Spleen (tissue), 13 donors: ENCODE measurements at places on chromosomes 16 and 17. TPM values are rescaled to one million over a fixed set of nuclear protein-coding genes. Genes with fewer than 3 reads are reported as not detected.

DNA sequence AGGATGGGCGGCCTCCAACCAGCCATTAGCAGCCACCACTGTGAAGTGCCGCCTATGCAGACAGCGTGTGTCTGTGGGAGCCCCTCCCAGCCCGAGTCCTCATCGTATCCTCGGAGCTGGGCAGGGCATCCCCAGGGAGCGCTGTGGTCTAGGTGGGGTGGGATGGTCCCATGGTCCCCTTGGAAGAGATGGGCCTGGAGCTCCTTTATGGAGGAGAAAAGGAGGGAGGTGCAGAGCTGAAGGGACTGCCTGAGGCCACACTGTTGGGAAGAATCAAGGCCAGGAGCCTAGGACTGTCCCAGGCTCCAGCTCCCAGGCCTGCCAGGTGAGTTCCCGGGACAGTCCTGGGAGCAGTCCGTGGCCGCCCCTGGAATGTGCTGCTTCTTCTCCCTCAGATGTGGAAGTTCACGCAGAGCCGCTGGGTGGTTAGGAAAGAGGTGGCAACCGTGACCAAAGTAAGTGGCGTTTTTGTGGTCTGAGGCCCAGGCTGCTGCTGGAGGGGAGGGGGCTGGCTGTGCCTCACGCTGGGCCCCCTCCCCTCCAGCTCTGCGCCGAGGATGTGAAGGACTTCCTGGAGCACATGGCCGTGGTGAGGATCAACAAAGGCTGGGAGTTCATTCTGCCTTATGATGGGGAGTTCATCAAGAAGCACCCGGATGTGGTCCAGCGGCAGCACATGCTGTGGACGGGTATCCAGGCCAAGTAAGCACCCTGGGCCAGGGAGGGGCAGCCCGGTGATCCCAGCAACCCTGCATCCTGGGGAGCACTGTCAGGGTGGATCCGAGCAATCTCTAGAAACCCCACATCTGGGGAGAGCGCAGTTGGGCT, 27.0 kb downstream of the POLR3E start:
- DNase-seq, result no peak
- H3K27me3 ChIP-seq, result no peaks in the 10 kb centered on the region
- H3K27ac ChIP-seq, result no peak overlapping the region
- H3K4me3 ChIP-seq, result no peak overlapping the region
- H3K4me1 ChIP-seq, result peaks cover 6% of the 10 kb centered on the region

Gene IFI35
- total RNA-seq, result 54.2 TPM

DNA sequence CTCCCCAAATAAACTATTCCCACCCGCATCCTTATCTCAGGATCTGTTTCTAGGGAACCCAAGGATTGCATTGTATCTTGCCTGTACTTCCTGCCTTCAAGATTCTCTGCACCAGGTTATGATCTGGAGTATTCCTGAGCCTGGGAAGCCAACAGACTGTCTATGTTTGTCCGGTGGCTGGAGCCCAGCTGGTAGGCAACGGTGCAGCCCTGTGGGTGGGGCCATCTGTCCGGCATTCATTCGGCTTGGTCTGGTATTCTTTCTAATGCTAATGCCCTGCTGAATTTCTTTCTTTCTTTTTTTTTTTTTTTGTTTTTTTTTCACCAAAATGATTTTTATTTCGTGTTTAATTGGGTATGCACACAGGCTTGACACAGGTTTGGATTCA, 20.7 kb upstream of the TVP23A start:
- H3K36me3 ChIP-seq, result no peaks in the 10 kb centered on the region
- H3K4me3 ChIP-seq, result no peak overlapping the region
- H3K27ac ChIP-seq, result no peak overlapping the region
- DNase-seq, result peak; percentile 22
- H3K27me3 ChIP-seq, result no peaks in the 10 kb centered on the region

GRCh38 chr16:72947379-72948237, 100.3 kb downstream of the ZFHX3 start:
- no peaks in the 10 kb centered on the region for H3K4me1 ChIP-seq
- peaks cover 28% of the 10 kb centered on the region for H3K36me3 ChIP-seq
- no peak overlapping the region for H3K27ac ChIP-seq
- no peaks in the 10 kb centered on the region for H3K27me3 ChIP-seq
- DNase-seq, result peak; percentile 48

Gene TBC1D16
- 11.2 TPM for total RNA-seq

Gene AGRP
- total RNA-seq, result not detected

DNA sequence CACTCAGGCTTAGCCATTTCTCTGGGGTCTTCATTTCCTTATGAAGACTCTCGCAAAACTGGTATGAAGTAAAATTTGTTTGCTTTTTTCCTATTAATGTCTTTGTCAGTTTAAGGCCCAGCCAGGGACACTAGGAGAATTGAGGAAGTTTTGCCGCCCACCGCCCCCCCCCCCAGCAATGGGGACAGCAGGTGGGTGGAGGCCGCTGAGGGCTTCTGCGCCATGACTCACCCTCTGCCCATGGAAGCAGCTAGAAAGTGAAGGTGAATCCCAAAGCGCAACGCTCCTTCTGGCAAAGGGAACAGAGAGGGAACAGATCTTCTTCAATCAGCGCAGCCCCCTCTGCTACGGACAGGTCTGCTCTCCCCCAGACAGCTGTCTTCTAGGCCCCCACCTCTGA, 49.7 kb downstream of the MARF1 start:
- DNase-seq, result no peak
- H3K27me3 ChIP-seq, result no peaks in the 10 kb centered on the region
- peaks cover 12% of the 10 kb centered on the region for H3K4me1 ChIP-seq
- H3K27ac ChIP-seq, result peak overlapping the region; percentile 23

DNA sequence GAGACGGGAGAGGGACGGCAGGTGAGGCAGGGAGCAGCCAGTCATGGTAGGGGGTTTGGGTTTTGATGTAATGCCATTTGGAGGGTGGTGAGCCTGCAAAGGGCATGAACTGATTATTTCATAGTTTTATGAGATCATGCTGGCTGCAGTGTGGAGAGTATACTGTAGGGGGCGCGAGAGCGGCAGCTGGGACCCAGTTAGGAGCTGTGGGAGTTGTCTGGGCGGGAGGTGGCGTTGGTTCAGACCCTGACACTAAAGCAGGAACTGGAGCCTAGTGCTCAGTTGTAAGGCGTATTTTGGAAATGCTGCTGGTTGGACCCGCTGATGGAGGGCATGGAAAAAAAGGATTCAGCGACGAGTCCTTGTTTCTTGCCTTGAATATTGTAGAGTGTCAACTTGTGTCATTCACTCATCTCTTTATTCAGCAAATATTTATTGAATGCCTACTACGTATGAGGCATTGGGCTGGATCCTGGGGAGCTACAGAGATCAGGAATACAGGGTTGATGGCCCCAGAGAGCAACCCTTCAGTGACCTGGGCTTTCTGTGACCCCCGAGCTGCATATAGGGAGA, 23.7 kb upstream of the KDM8 start:
- peaks cover 15% of the 10 kb centered on the region for H3K4me1 ChIP-seq
- DNase-seq, result peak; percentile 94
- no peak overlapping the region for H3K4me3 ChIP-seq

Gene SMTNL2
- total RNA-seq, result 1.4 TPM

Gene TAC4
- not detected for total RNA-seq

GRCh38 chr17:71969500-71969899, 151.3 kb upstream of the SOX9 start:
- no peak overlapping the region for H3K27ac ChIP-seq
- H3K4me3 ChIP-seq, result no peak overlapping the region
- DNase-seq, result no peak
- H3K27me3 ChIP-seq, result no peaks in the 10 kb centered on the region

DNA sequence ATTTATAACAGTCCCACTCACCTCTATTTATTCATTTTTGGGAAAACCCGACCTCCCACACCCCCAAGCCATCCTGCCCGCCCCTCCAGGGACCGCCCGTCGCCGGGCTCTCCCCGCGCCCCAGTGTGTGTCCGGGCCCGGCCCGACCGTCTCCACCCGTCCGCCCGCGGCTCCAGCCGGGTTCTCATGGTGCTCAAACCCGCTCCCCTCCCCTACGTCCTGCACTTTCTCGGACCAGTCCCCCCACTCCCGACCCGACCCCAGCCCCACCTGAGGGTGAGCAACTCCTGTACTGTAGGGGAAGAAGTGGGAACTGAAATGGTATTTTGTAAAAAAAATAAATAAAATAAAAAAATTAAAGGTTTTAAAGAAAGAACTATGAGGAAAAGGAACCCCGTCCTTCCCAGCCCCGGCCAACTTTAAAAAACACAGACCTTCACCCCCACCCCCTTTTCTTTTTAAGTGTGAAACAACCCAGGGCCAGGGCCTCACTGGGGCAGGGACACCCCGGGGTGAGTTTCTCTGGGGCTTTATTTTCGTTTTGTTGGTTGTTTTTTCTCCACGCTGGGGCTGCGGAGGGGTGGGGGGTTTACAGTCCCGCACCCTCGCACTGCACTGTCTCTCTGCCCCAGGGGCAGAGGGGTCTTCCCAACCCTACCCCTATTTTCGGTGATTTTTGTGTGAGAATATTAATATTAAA, 638 bp upstream of the TMEM88 start:
- no peak overlapping the region for H3K4me3 ChIP-seq
- peak overlapping the region; percentile 99 for H3K27ac ChIP-seq
- peak; percentile 82 for DNase-seq
- peaks cover 40% of the 10 kb centered on the region for H3K4me1 ChIP-seq
- no peaks in the 10 kb centered on the region for H3K27me3 ChIP-seq
- H3K36me3 ChIP-seq, result peaks cover 52% of the 10 kb centered on the region

GRCh38 chr16:58418601-58419000, 26.3 kb downstream of the GINS3 start:
- H3K36me3 ChIP-seq, result no peaks in the 10 kb centered on the region
- H3K4me1 ChIP-seq, result no peaks in the 10 kb centered on the region
- DNase-seq, result no peak
- H3K27ac ChIP-seq, result peak overlapping the region; percentile 14
- no peak overlapping the region for H3K4me3 ChIP-seq

GRCh38 chr17:4176808-4177472, 33.9 kb downstream of the CYB5D2 start:
- H3K27ac ChIP-seq, result no peak overlapping the region
- no peak overlapping the region for H3K4me3 ChIP-seq
- H3K36me3 ChIP-seq, result peaks cover 97% of the 10 kb centered on the region
- no peak for DNase-seq
- no peaks in the 10 kb centered on the region for H3K27me3 ChIP-seq
- peaks cover 65% of the 10 kb centered on the region for H3K4me1 ChIP-seq

- H3K4me1 ChIP-seq, result peaks cover 9% of the 10 kb centered on the region
- no peak overlapping the region for H3K27ac ChIP-seq
- H3K4me3 ChIP-seq, result no peak overlapping the region
- no peaks in the 10 kb centered on the region for H3K36me3 ChIP-seq
Measured at GRCh38 chr17:69173118-69173517, 31.4 kb upstream of the ABCA6 start.

DNA sequence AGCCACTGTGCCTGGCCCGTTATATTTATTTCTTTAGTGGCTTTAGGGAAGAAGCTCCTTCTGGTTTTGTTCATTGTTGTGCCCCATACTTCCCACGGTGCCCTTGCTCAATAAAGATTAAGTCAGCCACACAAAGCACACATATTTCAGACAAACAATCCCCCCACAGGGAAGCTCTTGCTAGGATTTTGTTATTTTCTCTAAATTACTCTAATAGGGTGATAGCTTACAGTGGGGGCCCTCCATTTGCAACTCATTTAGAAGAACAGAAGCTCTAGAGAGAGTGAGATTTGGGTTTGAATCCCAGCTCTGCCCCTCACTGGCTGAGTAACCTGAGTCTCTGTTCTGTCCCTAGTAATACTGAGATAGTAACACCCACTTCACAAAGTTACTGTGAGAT, 499.9 kb downstream of the GRIN2A start:
- no peaks in the 10 kb centered on the region for H3K27me3 ChIP-seq
- no peak for DNase-seq
- H3K4me3 ChIP-seq, result no peak overlapping the region
- no peaks in the 10 kb centered on the region for H3K4me1 ChIP-seq

Gene PRDM7
- total RNA-seq, result not detected

GRCh38 chr17:31549121-31549524, 157.6 kb downstream of the RAB11FIP4 start:
- no peaks in the 10 kb centered on the region for H3K4me1 ChIP-seq
- no peaks in the 10 kb centered on the region for H3K36me3 ChIP-seq
- peak overlapping the region; percentile 92 for H3K4me3 ChIP-seq
- H3K27ac ChIP-seq, result peak overlapping the region; percentile 86

DNA sequence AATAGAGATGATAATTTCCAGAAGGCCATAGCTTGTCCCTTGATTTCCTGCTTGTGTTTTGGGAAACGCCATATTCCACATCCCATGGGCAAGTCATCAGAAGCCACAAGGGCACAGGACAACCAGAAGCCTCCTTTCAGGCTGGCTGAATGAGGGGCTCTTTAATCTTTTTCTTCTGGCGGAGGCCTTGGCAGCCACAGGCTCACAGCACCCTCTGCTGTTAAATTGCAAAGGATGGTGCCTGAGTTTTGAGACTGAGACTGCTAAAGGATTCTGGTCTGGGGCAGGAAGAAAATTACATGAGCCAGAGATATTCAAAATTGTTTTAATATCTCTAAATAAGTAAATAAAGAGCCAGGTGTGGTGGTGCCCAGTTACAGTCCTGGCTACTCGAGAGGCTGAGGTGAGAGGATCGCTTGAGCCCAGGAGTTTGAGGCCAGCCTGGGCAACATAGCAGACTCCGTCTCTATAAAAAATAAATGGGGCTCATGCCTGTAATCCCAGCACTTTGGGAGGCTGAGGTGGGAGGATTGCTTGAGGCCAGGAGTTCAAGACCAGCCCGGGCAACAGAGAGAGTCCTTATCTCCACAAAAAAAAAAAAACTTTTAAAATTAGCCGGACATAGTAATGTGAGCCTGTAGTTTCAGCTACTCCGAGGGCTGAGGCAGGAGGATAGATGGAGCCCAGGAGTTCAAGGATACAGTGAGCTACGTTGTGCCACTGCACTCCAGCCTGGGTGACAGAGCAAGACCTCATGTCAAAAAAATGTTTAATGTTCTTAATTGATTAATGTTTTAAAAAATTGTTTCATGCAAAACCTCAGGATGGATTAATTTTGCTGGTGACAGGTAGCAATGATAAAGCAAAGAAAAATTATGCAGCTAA, 26.3 kb downstream of the AARSD1 start:
- no peaks in the 10 kb centered on the region for H3K4me1 ChIP-seq
- H3K27me3 ChIP-seq, result no peaks in the 10 kb centered on the region
- no peaks in the 10 kb centered on the region for H3K36me3 ChIP-seq
- no peak overlapping the region for H3K27ac ChIP-seq

- DNase-seq, result no peak
- no peaks in the 10 kb centered on the region for H3K36me3 ChIP-seq
- H3K27ac ChIP-seq, result no peak overlapping the region
Measured at GRCh38 chr16:87580855-87581261, 21.4 kb upstream of the JPH3 start.

- H3K27ac ChIP-seq, result no peak within 1 kb of the TSS
- no peaks in the 10 kb centered on the region for H3K36me3 ChIP-seq
- H3K27me3 ChIP-seq, result peaks cover 39% of the 10 kb centered on the region
Measured at GRCh38 chr16:24255456-24256371, at the start of gene CACNG3. TSS of gene CACNG3 (plus strand) at chr16:24256335. CDS start at chr16:24256755, 420 bp downstream.

DNA sequence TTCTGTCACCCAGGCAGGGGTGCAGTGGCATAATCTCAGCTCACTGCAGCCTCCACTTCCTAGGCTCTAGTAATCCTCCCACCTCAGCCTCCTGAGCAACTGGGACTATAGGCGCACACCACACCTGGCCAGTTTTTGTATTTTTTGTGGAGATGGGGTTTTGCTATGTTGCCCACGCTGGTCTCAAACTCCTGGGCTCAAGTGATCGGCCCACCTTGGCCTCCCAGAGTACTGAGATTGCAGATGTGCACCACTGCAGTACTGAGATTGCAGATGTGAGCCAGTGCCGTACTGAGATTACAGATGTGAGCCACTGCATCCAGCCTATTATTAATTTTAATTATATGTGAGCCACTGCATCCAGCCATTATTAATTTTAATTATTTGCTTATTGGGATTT, 13.8 kb downstream of the CRK start:
- no peaks in the 10 kb centered on the region for H3K36me3 ChIP-seq
- H3K4me1 ChIP-seq, result peaks cover 42% of the 10 kb centered on the region
- H3K27me3 ChIP-seq, result no peaks in the 10 kb centered on the region

Gene MRPL10
- total RNA-seq, result 24.4 TPM

GRCh38 chr16:19831678-19832077, 53.0 kb downstream of the GPRC5B start:
- no peak overlapping the region for H3K27ac ChIP-seq
- H3K36me3 ChIP-seq, result no peaks in the 10 kb centered on the region
- no peaks in the 10 kb centered on the region for H3K4me1 ChIP-seq
- no peaks in the 10 kb centered on the region for H3K27me3 ChIP-seq
